ENCODE measurements at places on chromosomes 2 and 18.

DNA sequence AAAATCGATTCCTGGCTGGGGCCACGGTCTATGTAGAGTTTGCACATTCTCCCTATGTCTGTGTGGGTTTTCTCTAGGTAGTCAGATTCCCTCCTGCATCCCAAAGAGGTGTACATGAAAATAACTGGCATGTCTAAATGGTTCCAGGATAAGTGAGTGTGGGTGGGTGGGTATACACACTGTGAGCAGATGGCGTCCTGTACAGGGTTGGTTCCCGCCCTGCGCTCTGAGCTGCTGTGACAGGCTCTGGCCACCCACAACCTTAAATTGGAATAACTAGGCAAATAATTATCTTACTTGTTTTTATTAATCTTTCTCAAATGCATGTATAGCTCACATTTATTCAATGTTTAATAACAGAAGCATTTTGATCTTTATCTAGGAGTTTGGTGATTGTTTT, 16.3 kb downstream of the THOC1 start:
- DNase-seq: no peak

DNA sequence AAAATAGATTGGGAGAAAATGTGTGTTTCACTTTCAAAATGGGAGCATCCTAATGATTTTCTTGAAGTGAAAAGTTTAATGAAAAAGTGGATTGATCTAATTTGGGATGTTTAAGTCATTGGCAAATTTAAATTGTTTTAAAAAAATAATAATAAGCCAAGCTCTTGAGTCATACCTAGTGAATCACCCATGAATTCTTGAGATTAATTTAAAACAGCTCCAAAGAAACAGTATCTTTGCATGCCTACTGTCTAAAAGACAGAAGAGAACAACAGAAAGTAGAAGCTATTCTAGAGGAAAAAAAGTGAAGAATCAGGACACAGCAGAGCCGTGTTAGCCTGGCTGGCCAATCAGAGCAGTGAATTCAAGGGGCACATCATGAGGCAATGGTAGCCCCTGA, 7.7 kb downstream of the ACVR1C start:
- no peak for DNase-seq

GRCh38 chr2:240127191-240127750, 8.8 kb downstream of the COPS9 start:
- DNase-seq: no peak

DNA sequence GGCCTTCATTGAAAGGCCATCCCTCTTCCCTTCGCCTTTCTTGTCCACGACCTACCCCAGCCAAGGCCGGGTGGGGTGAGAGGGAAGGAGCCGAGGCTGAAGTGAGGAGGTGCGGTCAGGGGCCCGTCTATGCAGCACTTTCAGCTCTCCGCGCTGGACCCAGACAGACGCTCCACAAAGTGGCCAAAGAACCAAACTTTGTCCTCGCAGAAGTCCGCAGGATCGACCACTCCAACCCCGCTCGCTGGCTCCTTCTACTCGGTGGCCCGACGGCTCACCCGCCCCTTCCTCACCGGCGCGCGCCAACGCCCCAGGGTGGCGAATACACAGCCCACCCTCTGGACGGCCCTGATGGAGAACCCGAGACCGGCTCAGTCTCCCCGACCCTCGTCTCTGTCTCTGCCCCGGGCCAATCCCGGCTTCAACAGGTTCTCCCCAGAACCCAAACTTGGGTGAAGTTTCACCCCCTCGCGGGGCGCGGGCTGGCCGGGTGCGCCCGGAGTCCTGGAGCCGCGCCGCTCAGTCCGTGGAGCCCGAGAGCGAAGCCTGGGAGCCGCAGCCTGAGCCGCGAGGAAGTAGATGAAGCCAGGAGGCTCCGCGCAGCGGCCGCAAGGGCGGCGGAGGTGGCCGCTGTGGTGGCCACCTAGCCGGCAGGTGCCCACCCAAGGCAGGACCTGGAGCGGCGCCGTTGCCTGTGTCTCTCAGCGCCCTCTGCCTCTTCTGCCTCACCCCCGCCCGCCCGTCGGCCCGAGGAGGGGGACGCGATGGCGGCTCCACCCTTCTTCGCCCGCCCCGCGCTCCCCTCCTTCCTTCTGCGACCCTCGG, 26.7 kb upstream of the ALPP start:
- DNase-seq: no peak

GRCh38 chr2:67752969-67753368, 309.8 kb downstream of the C1D start:
- DNase-seq: no peak

DNA sequence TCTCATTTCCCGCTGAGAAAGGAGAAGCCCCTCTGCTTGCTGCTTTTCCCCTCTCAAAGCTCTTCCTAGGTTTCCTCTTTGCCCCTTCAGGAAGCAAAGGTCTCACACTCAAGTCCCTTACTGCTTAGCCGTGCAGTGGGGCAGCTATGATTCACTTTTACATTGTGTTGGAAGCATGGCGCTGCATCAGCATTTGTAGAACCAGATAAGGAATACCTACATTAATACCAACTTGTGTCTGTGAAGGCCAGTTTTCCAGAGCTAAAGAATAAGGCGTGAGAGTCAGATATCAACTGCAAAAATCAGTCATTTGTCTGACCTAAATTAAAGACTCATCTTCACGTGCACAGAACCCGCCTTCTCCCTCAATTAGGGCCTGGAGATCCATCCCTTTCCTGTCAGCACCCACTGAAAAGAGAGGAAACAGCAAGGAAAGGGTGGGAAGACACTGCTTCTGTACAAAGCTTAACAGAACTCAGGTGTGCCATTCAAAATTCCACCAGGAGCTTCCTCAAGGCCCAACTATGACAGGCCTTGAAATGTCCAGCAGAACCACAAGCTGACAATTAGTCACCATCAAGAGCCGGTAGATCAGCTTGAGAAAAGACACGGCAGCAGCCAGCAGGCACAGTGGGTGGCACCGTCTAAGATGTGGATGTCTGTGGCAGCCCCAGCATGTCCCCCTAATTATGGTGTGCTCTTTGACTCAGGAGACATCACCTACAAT, 16.1 kb upstream of the XDH start:
- DNase-seq: no peak

GRCh38 chr2:37599688-37600525, 71.5 kb downstream of the CDC42EP3 start:
- DNase-seq: no peak

GRCh38 chr2:65922794-65923193, 490.4 kb upstream of the SPRED2 start:
- DNase-seq: no peak

DNA sequence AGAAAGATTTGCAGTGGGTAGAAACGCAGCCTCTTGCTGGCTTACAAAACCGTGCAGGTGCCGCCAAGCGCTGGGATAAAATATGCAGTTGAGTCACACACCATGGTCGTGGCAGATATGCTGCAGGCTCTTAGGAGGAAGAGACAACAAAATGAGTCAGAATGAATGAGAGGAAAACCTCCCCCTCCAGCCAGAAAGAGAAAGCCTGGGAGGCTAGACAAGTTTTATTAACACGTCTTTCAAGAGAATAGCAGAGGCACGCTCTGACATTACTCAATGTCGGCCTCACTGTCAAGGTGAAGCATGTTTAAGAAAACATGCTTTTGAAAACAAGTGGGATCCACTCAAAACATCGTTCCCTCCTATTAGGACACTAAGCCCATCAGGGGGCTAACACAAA, 37.1 kb upstream of the ZCCHC2 start:
- DNase-seq: no peak

GRCh38 chr18:61322265-61322873, 10.9 kb upstream of the CDH20 start:
- peak; percentile 94 for DNase-seq

DNA sequence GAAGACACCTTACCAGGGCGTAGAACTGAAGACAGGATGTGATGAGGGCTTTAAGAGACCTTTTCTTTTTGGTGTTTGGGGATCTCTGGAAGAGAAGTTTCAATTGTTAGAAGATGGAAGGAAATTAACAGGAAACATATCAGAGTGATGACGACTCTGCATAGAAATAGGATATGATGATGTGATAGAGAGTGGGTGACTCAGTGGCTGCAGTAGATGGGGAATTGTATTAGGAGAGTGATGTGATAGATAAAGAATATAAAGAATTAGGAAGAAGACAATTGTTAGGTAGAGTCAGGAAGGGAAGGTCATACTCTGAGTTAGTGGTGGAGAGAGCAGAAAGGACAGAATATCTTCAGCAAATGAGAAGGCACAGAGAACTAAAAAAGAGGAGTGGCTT, 593.9 kb downstream of the NYAP2 start:
- DNase-seq: no peak

GRCh38 chr2:239381709-239382134, 19.1 kb downstream of the HDAC4 start:
- DNase-seq: no peak

- DNase-seq: no peak
These were observed 71.8 kb downstream of the MGAT5 start for GRCh38 chr2:134325696-134326095.

GRCh38 chr2:105188343-105188742, 53.2 kb upstream of the GPR45 start:
- no peak for DNase-seq

GRCh38 chr18:79533146-79533545, 137.4 kb downstream of the NFATC1 start:
- DNase-seq: no peak

DNA sequence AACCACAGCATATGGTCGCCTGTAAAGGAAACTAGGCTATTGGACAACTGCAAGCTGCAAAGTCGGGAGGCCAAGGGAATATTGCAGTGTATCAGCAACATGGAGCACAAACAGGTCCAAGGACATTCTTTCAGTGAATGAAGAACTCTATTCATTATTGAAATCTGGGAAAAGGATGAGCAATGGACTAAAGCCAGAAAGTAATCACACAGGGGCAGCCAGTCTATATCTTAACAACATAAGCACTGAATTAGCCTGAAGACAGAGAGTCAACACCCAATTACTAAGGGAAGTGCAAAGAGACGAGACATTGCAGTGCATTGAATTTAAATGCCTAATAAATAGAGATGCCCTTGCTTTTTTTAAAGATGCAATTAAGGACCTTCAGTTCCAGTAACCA, 615.5 kb upstream of the SETBP1 start:
- no peak for DNase-seq

- DNase-seq: no peak
These were observed 80.7 kb downstream of the FHOD3 start for GRCh38 chr18:36378205-36378604.

- DNase-seq: no peak
These were observed 1.0 kb downstream of the SPP2 start for GRCh38 chr2:234051374-234052070.

DNA sequence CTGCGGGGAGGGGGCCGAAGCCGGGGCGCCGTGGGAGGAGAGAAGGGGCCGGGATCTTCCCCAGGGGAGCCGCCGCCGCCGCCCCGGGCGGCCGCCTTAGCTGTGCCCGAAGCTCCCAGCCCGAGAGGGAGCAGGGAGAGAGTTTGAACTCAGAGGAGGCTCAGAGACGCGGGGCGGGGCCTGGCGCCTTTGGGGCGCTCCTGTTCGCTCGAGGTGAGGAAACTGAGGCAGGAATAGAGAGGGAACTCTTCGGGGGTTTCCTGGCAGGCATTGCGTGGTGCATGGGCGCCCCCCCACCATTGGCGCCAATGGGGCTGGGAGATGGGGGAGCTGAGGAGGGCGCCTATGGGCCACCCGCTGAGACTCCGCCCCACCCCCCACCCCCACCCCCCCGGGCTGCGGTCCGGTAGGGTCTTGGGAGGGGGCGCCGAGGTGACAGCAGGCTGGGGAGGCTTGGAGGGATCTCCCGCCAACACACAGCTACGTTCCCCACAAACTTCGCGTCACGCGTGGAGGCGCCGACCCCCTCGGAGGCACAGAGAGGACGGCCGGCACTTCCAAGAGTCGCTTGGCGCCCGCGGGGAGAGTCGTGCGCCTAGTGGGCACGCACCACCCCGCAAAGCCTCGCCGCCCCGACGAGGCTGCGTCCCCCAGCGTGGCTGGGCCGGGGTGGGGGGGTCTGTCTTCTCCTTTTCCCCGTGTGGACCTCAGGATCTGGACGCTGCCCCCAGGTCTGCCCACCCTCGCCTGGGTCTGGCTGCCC, 680 bp downstream of the CTDSP1 start:
- no peak for DNase-seq

DNA sequence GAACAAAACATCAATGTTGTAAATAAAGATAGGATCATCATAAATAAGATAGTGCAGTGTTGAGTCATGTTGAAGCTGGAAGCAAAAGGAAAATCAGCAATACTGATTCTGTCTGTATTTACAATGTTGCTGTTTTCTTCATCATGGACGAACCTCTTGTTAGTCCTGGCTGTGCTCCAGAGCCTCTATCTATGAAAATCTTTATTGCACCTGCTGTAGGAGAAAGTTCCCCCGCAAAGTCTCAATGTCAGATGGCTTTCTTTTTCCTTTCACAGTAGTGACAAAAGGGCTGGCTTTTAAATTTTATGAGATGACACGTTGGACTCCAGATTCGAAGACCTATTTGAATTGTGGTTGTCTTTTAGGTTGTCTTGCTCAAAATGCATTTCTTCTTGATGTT, 98.5 kb upstream of the LRRTM1 start:
- DNase-seq: no peak
